ENCODE measurements at places on chromosomes 11 and 22. TPM values are rescaled to one million over a fixed set of nuclear protein-coding genes. Genes with fewer than 3 reads are reported as not detected.

DNA sequence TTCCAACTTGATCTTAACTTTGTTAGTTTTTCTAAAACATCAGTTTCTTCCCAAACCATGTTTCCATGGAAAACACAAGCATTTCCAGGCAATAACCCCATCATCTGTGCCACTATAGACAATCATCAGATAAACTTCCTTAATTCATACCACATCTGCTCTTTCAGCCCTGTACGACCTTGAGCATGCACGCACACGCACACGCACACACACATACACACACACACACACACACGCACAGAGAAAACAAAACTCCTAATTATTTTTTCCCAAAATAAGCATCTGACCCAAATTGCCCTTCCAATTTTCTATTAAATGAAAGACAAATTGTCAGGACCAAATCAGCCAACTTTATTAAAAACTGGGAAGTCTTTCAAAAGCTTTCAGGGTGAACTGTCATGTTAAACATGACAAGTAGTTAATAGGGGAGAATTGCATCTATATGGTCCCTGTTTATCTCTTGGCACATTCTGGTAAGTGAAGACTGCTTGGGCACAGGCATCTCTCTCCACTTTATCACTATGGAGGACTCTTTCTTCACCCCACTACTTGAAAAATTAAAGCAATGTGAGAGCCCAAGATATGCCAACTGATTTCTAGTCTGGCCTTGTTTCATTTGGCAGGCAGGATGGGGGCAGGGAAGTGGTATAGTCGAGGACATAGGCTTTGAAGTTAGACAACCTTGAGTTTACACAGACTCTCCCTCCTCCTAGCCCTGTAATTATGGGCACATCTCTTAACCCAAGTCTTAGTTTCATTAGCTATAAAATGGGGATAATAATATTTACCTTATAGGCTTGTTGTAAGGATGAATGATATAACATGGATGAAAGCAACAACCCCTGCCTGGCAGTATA lies 15.1 kb downstream of the ADM start:
- H3K4me1 ChIP-seq = peaks cover 17% of the 10 kb centered on the region
- no peak overlapping the region for H3K27ac ChIP-seq
- no peaks in the 10 kb centered on the region for H3K36me3 ChIP-seq
- H3K27me3 ChIP-seq = no peaks in the 10 kb centered on the region
- no peak overlapping the region for H3K4me3 ChIP-seq
- no peak for DNase-seq

ABTB2 gene
- total RNA-seq = 6.8 TPM

DNA sequence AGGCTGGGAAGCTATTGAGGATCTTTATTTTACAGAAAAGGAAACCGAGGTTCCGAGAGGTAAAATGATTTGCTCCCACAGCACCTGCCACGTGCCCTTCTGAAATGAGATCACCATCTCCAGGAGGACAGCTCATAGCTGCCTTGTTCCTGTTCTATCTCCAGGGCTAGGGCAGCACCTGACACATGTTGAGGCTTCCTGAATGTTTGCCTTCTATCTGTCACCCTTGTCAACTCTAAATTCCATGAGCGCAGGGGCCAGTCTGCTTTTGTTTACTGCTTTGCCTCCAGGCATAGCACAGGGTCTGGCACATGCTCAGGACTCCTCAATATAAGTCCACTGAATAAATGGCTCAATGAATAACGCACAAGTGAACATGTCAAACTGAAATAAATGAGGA lies 24.1 kb downstream of the ASCC2 start:
- H3K4me1 ChIP-seq = peaks cover 9% of the 10 kb centered on the region
- no peak for DNase-seq
- no peak overlapping the region for H3K27ac ChIP-seq
- no peaks in the 10 kb centered on the region for H3K27me3 ChIP-seq

RASSF10 gene
- not detected for total RNA-seq

MICAL2 gene
- total RNA-seq = 37.4 TPM

- no peak overlapping the region for H3K27ac ChIP-seq
- peaks cover 56% of the 10 kb centered on the region for H3K4me1 ChIP-seq
- H3K4me3 ChIP-seq = no peak overlapping the region
Observed at GRCh38 chr11:100683126-100683525, 4.0 kb upstream of the ARHGAP42 start.

OR10G4 gene
- not detected for total RNA-seq

GRCh38 chr11:66467756-66468155 lies 1.1 kb downstream of the PELI3 start:
- peaks cover 7% of the 10 kb centered on the region for H3K36me3 ChIP-seq
- DNase-seq = no peak
- H3K27ac ChIP-seq = peak overlapping the region; percentile 70
- peak overlapping the region; percentile 71 for H3K4me3 ChIP-seq

DNA sequence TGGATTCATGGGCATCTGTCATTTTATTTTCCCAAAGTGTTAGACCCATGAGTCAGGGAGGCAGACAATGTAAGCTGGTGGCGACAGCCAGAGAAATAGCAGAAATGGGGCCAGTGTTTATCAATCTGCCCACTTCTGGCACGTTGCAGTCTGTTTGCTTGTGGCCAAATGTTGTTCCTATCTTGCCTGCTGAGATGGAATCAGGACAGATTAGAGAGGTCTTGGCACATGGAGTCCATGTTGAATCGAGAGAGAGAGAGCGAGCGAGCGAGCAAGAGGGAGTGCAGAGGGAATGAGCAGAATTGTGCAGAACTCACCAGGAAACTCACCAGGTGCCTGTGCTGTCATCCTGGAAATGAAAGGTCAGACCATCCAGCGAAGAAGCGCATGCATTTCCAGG lies 21.9 kb upstream of the PARVG start:
- H3K27ac ChIP-seq = no peak overlapping the region
- no peaks in the 10 kb centered on the region for H3K4me1 ChIP-seq
- no peak overlapping the region for H3K4me3 ChIP-seq
- no peak for DNase-seq

OR4A16 gene
- total RNA-seq = not detected

PTPMT1 gene
- 71.6 TPM for total RNA-seq

DTX4 gene
- total RNA-seq = 7.6 TPM

EHF gene
- total RNA-seq = 51.5 TPM

OR6A2 gene
- total RNA-seq = 0.22 TPM

DNA sequence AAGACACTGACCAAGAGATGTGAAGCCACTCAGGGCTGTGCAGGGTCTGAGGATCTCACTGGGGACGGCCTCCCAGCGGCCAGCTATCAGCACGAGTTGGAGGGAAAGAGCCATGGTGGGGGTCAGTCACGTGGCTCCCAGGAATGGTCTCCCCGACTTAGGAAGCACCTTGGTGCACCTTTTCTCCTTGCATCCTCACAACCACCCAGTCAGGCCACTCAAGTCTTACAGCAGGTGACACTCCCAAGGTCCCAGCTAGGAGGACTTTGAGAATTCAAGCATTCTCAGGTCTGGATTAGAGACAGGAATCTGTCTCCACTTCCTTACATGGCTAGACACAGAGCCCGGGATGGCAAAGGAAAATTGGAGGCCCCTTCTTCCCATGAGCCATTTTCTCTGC lies 2.7 kb downstream of the RNASEH2C start:
- no peak for DNase-seq
- H3K4me3 ChIP-seq = no peak overlapping the region
- H3K4me1 ChIP-seq = peaks cover 7% of the 10 kb centered on the region
- H3K36me3 ChIP-seq = peaks cover 16% of the 10 kb centered on the region

RAB39A gene
- total RNA-seq = not detected

FAM181B gene
- not detected for total RNA-seq

PHF21B gene
- total RNA-seq = not detected

TOP3B gene
- 50.1 TPM for total RNA-seq

GRCh38 chr11:132886335-132886734 lies 646.0 kb downstream of the OPCML start:
- H3K4me1 ChIP-seq = no peaks in the 10 kb centered on the region
- H3K27me3 ChIP-seq = no peaks in the 10 kb centered on the region
- H3K36me3 ChIP-seq = no peaks in the 10 kb centered on the region
- no peak overlapping the region for H3K27ac ChIP-seq
- no peak overlapping the region for H3K4me3 ChIP-seq

DNA sequence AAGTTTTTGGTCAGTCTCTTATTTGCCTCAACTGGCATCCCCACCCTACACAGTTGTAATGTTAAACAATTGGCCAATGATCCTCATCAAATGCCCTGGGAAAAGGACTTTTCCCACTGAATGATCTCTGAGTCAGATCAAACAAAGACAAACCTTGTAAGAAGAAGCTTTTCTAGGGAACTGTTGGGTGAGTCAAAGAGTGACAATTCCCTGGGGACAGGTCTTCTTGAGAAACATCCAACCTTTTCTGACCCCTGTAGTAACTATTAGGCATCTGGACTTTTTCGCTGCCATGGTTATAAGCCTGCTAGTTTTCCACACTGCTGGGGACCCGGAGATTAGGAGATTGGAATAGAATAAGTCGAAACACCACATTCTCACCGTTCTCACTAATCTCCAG lies 789.8 kb upstream of the API5 start:
- H3K27me3 ChIP-seq = no peaks in the 10 kb centered on the region
- no peaks in the 10 kb centered on the region for H3K4me1 ChIP-seq
- DNase-seq = no peak
- H3K36me3 ChIP-seq = no peaks in the 10 kb centered on the region

DNA sequence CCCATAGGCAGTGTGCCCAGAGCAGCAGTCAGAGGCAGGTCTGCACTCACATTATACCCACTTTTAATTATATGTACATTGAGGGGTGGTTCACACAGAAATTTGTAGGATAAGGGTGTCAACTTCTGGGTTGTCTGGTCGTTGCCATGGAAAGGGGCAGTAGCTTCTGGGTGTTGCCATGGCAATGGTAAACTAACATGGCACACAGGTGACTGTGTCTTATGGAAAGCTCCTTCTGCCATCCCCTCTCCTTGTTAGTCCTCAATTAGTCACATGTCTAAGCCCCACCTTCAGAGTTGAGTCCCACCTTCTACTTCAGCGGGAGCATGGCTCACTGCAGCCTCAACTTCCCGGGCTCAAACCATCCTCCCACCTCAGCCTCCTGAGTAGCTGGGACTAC lies 56.3 kb upstream of the ATXN10 start:
- no peak for DNase-seq
- H3K27me3 ChIP-seq = no peaks in the 10 kb centered on the region
- H3K36me3 ChIP-seq = no peaks in the 10 kb centered on the region
- H3K4me1 ChIP-seq = peaks cover 23% of the 10 kb centered on the region
- H3K4me3 ChIP-seq = no peak overlapping the region

DNA sequence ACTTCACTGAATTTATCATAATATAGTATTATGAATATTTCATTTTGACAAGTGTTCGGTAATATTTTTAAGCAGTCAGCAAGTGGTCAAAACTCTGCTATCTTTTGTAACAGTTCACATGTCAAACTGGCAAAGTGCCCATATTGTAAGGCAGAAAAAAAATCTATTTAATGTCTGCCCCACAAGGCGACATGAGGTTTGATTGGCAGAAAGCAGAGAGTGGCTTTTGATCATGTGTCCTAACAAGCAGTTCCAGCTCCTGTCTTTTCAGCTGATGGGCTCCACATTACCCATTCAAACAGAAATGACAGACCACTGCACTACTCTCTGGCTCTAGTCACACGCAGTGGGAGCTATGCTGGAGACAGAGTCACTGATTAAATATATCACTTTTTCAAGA lies 59.0 kb downstream of the SOX6 start:
- H3K4me3 ChIP-seq = no peak overlapping the region
- H3K27me3 ChIP-seq = peaks cover 31% of the 10 kb centered on the region
- DNase-seq = no peak
- no peaks in the 10 kb centered on the region for H3K4me1 ChIP-seq
- no peak overlapping the region for H3K27ac ChIP-seq

- H3K4me3 ChIP-seq = no peak overlapping the region
- H3K27ac ChIP-seq = no peak overlapping the region
Observed at GRCh38 chr22:36900225-36900624, 13.2 kb upstream of the CSF2RB start.

- no peaks in the 10 kb centered on the region for H3K4me1 ChIP-seq
- no peak overlapping the region for H3K4me3 ChIP-seq
- H3K36me3 ChIP-seq = no peaks in the 10 kb centered on the region
- H3K27me3 ChIP-seq = no peaks in the 10 kb centered on the region
Observed at GRCh38 chr11:132685174-132685611, 847.1 kb downstream of the OPCML start.

DNA sequence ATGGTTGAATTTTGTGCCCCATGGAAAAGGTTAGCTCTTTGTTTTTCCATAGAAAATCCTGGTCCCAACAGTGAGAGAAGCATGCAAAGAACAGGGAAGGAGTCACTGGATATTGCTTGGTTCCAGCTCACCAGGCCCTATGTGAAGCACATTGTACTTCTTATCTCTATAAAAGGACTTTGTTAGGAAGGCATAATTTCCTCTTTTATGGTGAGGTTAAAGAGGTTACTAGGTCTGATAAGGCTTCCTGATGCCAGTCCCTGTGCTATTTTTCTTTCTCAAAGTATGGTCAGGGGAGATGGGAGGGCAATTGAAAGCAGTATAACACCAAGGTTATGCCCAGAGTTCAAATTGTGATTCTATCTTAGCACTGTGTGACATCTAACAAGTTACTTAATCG lies 162.6 kb downstream of the KIF18A start:
- no peaks in the 10 kb centered on the region for H3K4me1 ChIP-seq
- H3K4me3 ChIP-seq = no peak overlapping the region
- H3K36me3 ChIP-seq = no peaks in the 10 kb centered on the region
- no peak for DNase-seq

- no peaks in the 10 kb centered on the region for H3K36me3 ChIP-seq
- peak overlapping the region; percentile 55 for H3K4me3 ChIP-seq
- H3K4me1 ChIP-seq = peaks cover 4% of the 10 kb centered on the region
Observed at GRCh38 chr11:66727282-66728037, 1.6 kb downstream of the SPTBN2 start.

DNA sequence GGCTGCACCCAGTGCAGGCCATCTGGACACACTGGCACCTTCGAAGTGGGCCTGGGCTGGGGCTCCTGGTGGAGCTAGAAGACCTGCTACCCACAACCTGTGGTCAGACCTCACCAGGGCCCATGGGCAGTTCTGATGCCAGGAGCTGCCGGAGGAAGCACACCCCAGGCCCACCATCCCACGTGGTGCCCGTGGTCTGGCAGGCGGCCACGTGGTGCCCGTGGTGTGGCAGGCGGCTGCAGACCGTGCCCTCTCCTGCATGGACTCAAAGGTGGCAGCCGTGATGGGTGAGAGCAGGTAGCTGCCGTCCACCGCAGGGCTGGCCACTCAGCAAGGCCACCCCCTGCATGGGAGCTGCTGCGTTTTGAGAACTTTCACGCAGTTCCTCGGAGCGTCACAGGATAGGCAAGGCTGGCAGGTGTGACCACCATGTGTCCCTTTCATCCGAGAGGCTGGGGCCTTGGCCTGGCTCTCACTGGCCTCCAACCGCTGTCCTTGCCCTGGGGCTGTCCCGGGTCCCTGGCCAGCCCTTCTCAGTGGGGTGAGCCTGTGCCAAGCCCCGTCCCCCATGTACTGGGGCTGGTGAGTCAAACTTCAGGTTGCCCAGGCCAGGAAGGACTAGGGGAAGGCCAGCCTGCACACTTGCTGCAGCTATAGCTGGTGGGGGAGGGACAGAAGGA lies 3.9 kb upstream of the IL17REL start:
- no peaks in the 10 kb centered on the region for H3K27me3 ChIP-seq
- no peak overlapping the region for H3K27ac ChIP-seq

- no peak overlapping the region for H3K27ac ChIP-seq
- H3K27me3 ChIP-seq = no peaks in the 10 kb centered on the region
- no peaks in the 10 kb centered on the region for H3K36me3 ChIP-seq
- no peak for DNase-seq
Observed at GRCh38 chr22:31350410-31350863, 4.3 kb upstream of the PATZ1 start.

C11orf86 gene
- total RNA-seq = 0.25 TPM

GRCh38 chr11:90100431-90100830 lies 14.7 kb downstream of the UBTFL1 start:
- no peaks in the 10 kb centered on the region for H3K27me3 ChIP-seq
- H3K4me1 ChIP-seq = no peaks in the 10 kb centered on the region
- DNase-seq = no peak
- H3K4me3 ChIP-seq = no peak overlapping the region
- H3K36me3 ChIP-seq = no peaks in the 10 kb centered on the region

Measured in HCT116 (cell line).